NCI-H446 (cell line): ENCODE measurements at places on chromosomes 7 and 10.

GRCh38 chr7:86653919-86654659 lies 10.4 kb downstream of the GRM3 start:
- DNase-seq, result no peak

DNA sequence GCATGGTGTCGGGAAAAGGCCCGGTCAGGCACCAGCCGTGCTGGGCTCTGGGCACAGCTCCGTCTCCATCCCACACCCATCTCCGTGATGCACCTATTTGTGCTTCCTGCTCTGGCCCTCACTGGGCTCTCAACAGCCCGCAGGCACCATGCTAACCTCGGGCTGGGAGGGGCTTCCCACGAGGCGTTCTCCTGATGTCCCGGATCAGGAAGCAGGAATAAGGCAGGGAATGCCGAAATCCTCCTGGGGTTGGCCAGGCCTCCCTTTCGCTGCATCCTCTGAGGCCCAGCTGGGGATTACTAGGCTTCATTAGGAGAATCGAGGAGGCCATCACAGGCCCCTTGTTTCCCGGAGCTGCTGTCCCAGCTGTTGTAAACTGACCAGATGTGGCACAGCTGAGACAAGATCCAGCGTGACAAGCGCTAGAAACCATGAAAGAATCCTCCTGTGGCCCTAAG lies 72.0 kb downstream of the FAM53B start:
- DNase-seq, result no peak

DNA sequence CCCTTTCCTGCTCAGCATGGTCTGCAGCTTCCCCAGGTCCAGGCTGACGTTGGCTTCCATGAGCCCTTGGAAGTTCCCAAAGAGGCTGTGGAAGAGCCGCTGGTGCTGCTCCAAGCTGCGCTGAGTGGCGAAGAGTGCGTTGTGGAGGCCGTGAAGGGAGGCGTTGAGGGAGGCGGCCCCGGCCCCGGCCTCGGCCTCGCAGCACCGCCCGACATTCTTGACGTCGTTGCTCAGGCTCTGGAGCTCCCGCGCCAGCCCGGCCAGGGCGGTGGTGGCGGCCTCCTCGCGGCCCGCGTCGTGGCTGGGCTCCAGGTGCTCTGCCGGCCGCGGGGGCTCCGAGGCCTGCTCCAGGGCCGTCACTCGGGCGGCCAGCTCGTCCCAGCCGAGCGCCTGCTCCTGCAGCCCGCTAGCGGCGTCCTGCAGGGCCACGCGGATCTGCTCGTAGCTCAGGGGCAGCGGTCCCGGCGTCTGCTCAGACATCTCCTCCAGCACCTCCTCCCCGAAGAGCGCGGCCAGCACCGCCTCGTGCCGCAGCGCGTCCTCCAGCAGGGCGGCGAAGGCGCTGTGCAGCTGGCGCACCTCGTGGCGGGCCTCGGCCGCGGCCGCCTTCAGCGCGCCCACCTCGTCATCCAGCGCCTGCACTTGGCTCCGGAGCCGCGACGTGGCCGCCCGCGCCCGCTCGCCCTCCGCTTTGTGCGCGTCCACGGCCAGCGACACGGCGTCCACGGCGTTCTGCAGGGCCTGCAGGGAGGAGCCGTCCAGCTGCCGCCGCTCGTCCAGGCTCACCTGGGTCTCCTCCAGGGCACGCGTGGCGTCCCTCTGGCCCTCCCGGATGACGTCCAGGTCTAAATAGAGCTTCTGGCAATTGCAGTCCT lies 14.7 kb downstream of the MMRN2 start:
- no peak for DNase-seq

DNA sequence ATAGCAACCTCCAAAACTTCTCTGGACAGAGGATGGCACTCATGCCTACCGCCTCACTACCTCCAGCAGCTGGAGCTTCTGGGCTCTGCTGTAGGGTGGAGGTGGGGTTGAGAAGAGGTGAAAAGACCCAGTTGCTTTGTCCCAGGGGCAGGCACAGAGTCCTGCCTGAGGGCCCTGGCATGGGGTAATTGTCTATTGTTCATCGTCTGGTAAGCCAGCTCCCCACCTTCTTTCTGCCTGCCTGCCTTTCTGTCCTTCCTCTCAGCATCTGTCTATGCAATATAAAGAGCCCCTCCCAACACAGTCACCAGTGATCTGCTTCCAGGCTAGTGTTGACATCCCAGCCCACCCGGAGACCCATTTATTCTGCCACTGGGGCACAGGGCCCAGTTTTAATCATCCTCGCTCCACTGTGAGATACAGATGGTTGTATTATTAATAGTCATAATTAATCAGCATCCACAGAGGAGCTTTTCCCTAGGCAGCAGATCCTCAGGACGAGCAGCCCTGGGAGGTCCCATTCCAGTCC lies 39.0 kb downstream of the ZMIZ1 start:
- DNase-seq, result peak; percentile 40

- DNase-seq, result no peak
These were observed 2.7 kb downstream of the SSMEM1 start for GRCh38 chr7:130210181-130210935.
